BJ (cell line): ENCODE measurements at places on chromosomes 2 and 18.

GRCh38 chr2:120746144-120746543 lies 10.5 kb downstream of the GLI2 start:
- no peak for DNase-seq

- DNase-seq = no peak
Observed at GRCh38 chr2:151297882-151298281, 8.4 kb upstream of the NMI start.

- no peak for DNase-seq
Observed at GRCh38 chr18:24954341-24954740, 397.6 kb downstream of the ZNF521 start.

- DNase-seq = no peak
Observed at GRCh38 chr2:73987109-73987947, 2.6 kb downstream of the TET3 start.

GRCh38 chr2:109679225-109679624 lies 65.1 kb downstream of the SOWAHC start:
- DNase-seq = no peak

DNA sequence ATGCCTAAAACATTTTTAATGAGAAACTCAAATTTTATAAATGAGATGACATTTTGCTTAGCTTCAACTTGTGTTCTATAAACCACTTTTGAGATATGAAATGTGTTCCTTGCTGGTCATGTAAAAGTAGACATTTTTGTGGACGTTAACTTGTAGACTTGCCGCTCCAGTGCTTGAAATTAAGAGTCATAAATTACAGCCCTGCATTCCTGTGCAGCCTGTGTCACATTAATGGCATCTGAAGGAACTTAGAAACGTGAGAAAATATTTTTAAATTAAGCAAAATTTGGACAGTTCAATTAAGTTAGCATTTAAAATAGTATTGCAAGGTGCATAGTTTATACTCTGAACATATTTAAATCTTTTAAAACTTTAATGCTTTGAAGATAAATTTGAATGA lies 98.3 kb upstream of the LDLRAD4 start:
- no peak for DNase-seq

DNA sequence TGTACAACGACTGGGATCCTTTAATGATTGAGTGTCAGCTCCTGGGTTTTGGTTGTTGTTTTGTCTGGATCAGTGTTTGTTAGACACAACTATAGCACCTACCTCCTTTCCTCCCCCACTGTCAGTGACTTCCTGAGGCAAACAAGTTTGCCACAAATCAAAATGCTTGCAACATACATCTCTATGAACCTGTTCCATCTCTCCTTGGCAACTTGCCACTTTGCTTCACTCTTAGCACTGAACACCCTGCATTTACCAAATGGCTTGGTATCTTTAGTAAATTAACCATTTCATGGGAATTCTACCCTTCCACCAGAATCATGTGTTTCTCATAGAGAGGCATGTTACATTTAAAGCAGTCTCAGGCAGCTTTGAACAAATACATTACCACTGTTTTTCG lies 301.1 kb upstream of the TANK start:
- no peak for DNase-seq

GRCh38 chr18:48806551-48807261 lies 144.1 kb downstream of the SMAD7 start:
- DNase-seq = no peak

GRCh38 chr2:239882331-239882732 lies 142.8 kb downstream of the NDUFA10 start:
- DNase-seq = no peak

- no peak for DNase-seq
Observed at GRCh38 chr2:1621041-1621440, 123.3 kb downstream of the PXDN start.

DNA sequence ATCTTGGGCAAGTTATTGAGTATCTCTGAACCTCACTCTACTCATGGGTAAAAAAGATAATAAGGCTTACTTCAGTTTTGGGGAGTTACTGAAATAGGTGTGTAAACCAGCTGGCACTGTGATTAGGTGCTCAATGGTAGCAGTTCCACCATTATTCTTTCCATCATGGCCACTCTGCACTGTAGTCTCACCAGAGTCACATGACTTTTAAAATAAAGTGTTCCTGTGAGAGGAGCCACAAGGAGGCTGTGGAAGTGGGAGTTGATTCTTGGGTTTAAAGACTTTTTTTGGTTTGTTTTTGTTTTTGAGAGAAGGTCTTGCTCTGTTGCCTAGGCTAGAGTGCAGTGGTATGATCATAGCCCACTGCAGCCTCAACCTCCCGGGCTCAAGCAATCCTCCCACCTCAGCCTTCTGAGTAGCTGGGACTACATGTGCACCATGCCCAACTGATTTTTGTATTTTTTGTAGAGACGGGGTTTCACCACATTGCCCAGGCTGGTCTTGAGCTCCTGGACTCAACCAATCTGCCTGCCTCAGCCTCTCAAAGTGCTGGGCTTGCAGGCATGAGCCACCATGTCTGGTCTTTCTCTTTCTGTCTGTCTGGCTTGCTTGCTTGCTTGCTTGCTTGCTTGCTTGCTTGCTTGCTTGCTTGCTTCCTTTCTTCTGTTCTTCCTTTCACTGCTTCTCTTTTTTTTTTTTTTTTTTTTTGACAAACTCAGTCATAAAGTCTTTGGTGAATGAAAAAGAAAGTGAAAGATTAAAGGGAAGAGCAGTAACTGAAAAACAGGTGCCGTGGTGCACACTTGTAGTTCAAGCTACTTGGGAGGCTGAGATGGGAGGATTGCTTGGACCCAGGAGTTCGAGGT lies 21.2 kb upstream of the ACVR1 start:
- DNase-seq = no peak

DNA sequence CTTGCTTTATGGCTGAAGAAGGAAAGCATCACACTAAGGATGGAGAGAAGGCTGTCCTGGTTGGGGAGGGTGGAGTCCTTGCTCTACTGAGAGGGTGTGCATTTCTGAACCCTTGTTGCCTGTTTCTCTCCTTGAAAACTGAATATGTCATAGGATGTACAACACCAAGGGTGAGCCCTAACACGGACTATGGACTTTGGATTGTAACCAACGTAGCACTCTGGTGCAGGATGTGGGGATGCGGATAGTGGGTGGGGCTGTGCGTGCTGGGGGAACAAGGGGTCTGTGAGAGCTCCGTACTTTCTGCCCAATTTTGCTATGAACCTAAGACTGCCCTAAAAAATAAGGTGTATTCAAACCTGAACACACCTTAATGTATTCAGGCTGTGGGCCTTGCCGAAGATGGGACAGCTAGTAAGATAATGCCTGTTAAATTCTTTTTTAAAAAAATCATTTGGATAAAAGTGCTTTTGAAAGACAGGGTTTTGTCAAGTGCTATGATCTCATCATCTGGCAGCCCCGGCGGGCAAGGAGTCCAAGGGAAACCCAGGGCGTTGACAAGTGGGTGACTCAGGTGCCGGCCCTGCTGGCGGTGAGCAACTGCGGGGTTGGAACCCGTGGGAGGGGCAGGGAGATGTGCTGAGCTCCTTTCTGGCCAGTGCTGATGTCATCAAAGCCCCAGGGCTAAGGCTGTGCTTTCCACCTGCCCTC lies 54.0 kb downstream of the GATA6 start:
- peak; percentile 15 for DNase-seq

GRCh38 chr2:86186431-86186830 lies 8.8 kb downstream of the IMMT start:
- no peak for DNase-seq

DNA sequence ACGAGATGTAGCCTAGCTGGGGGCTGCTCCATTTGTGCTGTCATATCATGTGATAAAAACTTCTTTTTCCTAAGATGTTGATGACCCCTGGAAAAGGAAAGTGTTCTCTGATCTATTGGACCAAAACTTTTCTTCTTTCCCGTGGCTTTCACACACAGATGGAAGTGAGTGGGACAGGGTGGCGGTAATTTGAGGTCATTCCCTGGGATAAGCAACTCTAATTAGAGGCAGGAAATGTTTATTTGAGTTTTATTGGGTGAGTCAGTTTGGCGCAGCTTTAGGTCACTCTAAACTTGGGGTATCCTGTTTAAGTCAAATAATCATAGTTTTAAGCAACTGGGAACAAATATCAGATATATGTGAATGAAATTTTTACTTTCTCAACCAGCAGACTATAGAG lies 221.0 kb upstream of the EPAS1 start:
- peak; percentile 62 for DNase-seq

- DNase-seq = no peak
Observed at GRCh38 chr18:76490033-76490432, 5.0 kb downstream of the ZNF516 start.

DNA sequence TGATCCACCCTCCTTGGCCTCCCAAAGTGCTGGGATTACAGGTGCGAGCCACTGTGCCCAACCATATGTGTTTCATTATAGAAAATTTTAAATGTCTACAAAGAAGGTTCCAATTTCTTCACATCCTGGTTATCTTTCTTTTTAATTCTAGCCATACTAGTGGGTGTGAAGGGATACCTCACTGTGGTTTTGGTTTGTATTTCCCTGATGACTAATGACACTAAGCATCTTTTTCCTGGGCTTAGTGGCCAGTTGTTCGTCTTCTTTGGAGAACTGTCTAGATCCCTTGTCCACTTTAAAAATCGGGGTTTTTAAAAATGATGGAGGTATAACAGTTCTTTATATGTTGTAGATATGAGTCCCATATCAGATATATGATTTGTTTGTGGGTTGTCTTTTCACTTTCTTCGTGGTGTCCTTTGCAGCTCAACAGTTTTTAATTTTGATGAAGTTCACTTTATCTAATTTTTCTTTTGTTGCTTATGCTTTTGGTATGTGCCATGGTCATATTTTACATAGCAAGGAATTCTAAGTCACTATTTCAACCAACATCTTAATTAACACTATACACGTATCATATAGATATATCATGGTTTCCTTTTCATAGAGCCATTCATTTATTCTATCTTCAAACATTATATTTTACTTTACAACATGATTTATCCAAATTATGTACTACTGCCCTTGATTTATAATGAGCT lies 135.0 kb upstream of the RIOK3 start:
- no peak for DNase-seq

DNA sequence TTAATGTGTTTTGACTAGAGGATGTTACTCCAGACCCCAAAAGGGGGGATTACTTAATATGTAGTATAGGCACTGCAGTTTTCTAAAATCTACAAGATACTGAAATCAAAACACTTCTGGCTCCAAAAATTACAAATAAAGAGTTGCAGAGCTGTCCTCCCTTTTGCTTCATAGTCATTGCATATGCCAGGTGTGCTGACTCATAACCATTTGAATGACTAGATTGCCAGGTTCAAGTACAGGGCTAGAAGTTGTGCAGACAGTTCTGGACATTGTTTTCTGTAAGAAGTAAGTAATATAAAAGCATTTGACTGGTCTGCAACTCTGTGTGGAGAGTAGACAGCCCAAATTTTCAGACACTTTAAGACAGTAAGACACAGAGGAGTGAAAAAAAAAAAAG lies 6.7 kb downstream of the CWC22 start:
- DNase-seq = no peak

GRCh38 chr2:38474715-38475566 lies 97.9 kb upstream of the ATL2 start:
- no peak for DNase-seq

DNA sequence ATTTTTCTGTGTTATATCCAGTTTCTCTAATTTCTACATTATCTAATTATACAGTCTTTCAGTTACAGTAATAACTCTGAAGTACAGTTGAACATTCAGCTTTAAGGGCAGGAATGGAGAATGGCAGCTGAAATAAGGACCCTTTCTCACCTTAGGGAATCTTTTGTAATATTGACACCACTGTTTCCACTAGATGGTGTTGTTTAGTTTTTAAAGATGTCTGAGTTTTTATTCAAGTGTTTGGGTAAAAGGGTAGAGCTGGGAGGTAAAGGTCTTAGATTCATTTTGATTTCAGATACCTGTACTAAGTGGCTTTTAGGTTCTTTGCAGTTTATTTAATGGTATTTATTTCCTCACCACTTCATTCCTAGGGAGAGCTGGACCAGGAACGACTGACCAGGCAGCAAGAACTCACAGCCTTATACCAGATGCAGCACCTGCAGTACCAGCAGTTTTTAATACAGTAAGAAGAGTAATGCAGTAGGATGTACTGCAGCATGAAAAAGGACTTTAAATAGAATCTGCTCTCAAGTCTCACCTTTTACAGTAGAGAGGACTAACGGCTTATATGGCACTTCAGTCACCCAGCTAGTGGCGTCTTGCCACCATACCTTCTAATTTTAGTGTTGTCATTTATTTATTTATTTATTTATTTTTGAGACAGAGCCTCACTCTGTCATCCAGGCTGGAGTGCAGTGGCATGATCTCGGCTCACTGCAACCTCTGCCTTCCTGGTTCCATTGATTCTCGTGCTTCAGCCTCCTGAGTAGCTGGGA lies 33.2 kb upstream of the KCNJ13 start:
- DNase-seq = no peak

GRCh38 chr2:233597522-233597921 lies 19.9 kb upstream of the UGT1A8 start:
- no peak for DNase-seq

- DNase-seq = no peak
Observed at GRCh38 chr2:204060841-204061240, 124.3 kb downstream of the ICOS start.

DNA sequence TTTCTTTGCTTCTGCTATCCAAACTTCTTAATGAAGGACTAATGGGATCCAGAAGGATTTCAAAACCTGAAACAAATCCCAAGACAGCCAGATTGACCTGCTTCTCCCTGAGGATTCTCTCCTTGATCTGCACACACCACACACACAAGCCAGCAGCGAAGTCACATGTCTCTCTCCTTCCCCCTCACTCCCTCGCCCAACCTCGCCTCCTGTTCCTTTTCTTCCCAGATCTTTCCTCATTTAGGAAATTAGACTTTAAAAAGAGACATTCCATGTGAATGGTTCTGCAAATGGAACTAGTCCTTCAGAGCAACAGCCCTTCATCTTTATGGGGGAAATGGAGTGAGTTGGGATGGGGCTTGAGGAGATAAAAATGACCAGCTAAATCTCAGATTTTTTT lies 639.1 kb upstream of the SETBP1 start:
- no peak for DNase-seq
